NCI-H748 treated with DMSO at 0.1 percent for 48 hours (cell line): ENCODE measurements at places on chromosomes 7 and 10.

DNA sequence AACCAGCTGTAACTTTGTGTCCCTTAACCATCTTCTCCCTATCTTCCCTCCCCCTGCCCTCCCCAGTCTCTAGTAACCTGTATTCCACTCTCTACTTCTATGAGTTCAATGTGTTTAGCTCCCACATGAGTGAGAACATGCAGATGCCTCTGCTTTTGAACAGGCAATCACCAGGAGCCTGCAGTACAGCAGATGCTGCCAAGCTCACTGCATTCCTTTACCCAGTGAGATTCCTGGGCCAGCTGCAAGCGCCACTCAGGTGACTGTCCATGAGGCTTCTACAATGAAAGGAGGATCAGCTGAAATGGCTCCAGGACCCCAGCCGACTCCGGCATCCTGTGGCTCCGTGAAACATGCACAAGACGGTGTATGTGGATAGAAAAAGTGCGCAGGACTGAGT lies 15.7 kb downstream of the GRID1 start:
- no peak for DNase-seq

GRCh38 chr10:31697271-31698180 lies 231.1 kb downstream of the ARHGAP12 start:
- no peak for DNase-seq

- no peak for DNase-seq
These were observed 255.7 kb upstream of the MKLN1 start for GRCh38 chr7:131071786-131072504.

- no peak for DNase-seq
These were observed 10.9 kb downstream of the CTTNBP2 start for GRCh38 chr7:117862378-117862777.
